NCI-H1436 (cell line): ENCODE measurements at places on chromosomes 2 and 18.

DNA sequence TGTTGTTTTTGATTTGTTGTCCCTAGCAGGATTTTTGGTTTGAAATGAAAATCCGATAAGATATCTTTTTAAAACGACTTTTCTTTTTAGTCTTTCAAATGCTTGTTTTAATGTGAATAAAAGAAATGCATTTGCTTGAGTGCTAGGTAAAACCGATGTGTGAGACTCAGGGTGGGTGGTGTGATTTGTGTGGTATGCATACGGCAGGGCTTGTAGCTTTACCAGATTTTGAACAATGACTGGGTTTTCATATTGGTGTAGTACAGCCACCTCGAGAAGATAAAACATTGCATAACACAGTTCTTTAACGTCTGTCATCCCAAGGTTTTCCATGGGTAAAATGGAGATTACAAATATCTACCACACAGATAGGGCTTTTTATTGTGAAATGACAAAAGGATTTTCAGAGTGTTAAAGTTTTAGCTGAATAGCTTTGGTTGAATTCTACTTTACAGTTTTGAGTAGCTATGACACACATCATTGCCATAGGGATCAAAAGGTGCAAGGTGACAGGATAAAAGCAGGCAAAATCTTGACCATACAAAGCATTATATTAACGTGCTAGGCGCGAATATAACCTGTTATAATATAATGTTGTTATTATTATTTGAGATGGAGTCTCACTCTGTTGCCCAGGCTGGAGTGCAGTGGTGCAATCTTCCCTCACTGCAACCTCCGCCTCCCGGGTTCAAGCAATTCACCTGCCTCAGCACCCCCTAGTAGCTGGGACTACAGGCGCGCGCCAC lies 824 bp upstream of the ZNF638 start:
- no peak for DNase-seq

DNA sequence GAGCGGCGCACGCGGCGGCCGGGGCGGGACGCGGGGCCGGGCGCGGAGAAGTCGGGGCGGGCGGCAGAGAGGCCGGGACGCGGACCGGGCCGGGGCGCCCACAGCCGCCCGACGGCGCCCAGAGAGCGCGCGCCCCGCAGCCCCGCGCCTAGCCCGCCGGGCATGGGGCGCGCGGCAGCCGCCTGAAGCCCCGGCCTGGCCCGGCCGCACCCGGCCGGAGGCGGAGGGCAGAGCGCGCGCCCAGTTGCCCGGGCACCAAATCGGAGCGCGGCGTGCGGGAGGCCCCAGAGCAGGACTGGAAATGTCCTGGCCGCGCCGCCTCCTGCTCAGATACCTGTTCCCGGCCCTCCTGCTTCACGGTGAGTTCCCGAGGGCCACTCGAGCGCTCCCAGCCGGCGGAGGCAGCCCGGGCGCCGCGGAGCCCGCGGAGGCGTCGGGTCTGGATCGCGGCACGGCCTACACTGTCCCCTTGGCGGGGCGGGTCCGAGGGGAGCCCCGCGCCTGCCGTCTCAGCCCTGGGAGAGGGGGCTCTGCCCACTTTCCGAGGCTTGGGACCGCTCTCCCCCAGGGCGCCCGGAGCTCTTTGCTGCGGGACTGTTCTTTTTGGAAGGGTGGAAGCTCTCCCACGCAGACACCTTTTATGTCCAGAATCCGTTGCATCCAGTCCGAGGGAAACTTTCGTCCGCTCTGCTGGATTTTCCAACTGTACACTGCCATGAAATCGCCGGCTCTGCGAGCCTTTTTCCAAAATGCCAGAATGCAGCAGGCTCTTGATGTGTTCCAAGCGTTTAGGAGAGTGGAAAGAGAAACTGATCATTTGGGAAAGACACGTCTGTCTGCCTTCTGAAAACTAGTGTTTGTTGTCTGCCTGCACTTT lies 484 bp downstream of the APCDD1 start:
- DNase-seq, result no peak

GRCh38 chr2:235866373-235866772 lies 301.8 kb downstream of the GBX2 start:
- no peak for DNase-seq

DNA sequence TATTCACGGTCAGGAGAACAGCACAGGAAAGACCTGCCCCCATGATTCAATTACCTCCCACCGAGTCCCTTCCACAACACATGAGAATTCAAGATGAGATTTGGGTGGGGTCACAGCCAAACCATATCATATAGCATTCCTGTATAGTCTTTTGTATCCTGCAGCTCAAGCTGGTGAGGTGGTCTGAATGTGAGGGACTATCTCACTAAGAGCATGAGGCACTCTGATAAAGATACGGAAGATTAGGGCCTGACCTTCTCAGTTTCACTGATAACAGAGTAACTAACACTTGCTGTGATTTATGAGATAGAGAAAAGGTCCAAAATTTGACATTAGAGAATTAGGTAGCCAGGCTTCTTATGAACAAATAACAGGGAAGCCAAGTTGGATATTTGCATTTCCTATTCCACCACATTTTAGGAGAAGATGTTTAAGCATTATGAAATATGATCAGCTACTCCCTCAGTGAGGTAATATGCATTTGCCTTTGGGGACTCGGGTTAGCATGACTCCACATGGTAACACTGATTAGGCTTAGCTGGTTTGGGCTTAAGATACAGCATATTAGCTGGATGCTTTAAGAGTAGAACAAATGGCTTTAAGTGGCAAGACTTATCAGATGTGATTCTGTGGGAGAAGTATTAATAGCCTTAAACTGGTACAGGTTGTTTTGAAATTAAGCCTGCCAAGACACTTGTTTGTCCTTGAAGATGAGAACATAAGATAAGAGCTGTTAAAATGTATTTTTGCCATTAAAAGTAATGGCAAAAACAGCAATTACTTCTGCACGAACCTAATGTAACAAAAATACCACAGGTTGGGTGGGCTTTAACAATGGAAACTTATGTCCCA lies 106.9 kb upstream of the MSTN start:
- no peak for DNase-seq

DNA sequence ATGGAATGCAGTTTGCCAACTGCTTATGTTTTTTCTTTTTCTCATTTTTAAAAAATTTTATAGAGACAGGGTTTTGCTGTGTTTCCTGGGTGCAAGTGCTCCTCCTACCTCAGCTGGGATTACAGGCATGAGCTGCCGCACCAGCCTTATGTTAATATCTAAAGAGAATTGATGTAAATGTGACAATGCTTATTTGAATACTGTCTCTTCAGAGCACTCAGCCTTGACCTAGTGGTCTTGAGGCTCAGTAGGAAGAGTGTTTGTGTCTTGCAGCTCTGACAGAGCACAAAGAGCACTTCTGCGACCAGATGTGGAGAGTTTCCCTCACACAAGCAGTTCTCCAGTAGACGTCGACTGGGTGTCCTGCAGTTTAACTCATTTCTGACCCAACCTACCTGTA lies 55.3 kb downstream of the ARHGEF4 start:
- DNase-seq, result no peak

GRCh38 chr2:232214053-232214452 lies 164.5 kb upstream of the ALPP start:
- no peak for DNase-seq

- DNase-seq, result no peak
Observed at GRCh38 chr18:905307-905947, 756 bp downstream of the ADCYAP1 start.

DNA sequence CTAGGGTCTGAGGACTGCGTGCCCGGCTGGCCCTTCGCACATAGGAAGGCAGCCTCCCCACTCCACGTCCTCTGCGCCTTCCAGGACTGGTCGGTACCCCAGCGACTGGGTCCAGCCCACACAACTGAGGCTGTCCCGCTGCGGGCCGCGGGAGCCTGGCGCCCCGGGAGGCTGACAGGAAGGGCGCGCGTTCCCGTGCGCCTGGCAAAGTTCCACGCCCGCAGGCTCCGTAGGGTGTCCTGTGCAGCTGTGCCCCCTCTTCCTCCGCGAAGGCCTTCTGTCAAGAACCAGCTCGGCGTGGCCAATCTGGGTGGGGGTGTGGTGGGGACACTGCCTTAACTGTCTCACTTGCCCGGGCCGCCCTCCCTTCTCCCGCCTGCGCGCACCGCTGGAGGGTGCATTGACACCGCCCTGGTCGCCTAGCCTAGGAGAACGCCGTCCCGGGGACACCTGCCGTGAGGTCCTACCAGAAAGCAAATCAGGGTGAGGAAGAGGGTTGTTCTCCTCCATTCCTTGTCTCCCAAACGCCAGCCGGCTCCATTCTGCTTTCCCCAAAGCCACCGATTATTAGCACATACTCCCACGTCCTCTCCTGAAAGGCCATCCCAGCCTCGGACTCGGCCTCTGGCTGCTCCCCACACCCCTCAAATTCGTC lies 618 bp upstream of the LYPD1 start:
- DNase-seq, result peak; percentile 27

GRCh38 chr2:182324665-182325064 lies 102.2 kb downstream of the PDE1A start:
- no peak for DNase-seq

GRCh38 chr2:187271825-187272224 lies 176.2 kb downstream of the CALCRL start:
- DNase-seq, result no peak

DNA sequence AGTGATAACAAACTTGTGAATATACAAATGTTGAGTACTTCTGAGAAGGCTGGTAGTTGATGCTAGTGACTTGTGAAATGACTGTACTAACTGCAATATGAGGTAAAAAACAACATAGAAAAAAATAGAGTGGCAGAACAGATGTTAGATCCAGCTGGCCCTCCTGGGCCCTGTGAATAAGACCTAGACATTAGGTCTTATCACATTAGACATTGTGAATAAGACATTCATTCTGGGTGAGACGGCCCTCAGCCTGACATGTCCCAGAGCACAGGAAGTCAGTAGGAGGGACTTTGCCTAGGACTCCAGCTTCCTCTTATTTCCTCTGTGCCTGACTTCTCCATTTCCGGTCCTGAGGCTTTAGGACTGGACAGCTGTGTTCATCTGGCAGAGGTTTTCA lies 22.9 kb downstream of the DOK1 start:
- DNase-seq, result no peak

DNA sequence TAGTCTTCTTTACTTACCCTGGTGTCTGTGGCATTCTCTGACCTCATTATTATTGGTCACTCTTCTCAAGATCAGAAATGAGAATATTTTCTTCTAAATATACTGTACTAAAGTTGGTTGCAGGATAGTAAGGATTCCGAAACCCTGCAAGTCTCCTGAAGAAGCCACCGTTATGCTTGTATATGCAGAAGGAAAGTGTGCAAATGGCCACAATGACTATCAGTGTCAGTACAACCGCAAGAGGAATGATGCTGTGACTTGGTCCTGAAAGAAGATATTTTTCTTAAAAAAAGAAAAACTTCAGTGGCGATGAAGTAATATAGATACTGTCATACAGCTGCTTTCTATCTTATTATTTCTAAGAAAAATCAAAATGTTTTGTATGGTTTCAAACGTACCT lies 120.7 kb downstream of the PLA2R1 start:
- no peak for DNase-seq

- no peak for DNase-seq
Observed at GRCh38 chr2:201257381-201257955, 2.9 kb upstream of the CASP8 start.

- no peak for DNase-seq
Observed at GRCh38 chr2:96147593-96148201, 2.5 kb upstream of the DUSP2 start.

GRCh38 chr2:126616606-126617069 lies 39.3 kb upstream of the GYPC start:
- no peak for DNase-seq

DNA sequence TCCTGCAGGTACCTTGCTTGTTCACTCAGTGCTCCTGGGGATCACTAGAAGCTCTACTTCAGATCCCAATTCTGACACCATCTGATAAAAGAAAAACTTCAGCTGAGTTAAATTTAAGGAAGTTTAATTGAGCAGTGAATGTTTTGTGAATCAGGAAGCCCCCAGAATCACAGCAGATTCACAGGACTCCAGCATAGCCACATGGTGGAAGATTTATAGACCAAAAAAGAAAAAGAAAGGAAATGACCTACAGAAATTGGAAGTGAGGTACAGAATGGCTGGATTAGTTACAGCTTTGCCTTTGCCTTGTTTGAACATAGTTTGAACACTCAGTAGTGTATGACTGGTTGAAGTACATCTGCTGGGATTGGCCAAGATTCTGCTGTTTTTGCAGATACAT lies 182.7 kb upstream of the SCN7A start:
- DNase-seq, result no peak

DNA sequence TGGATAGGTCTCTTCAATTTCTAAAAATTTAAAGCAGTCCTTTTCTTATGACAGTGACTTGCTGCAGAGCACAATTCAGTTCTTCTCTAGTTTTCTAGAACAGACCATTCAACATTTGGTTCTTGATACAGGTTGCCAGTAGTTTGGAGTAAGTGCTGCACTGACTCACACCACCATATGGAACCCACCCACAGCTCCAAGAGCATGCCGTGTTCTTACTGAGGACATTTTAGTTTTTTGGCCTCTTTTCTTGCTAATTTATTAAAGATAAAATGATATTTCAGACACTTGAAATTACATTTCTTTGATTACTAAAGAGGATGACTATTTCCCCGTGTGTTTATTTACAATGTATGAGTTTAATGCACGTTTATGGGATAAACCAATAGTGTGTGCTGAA lies 120.0 kb downstream of the COL4A4 start:
- DNase-seq, result no peak

DNA sequence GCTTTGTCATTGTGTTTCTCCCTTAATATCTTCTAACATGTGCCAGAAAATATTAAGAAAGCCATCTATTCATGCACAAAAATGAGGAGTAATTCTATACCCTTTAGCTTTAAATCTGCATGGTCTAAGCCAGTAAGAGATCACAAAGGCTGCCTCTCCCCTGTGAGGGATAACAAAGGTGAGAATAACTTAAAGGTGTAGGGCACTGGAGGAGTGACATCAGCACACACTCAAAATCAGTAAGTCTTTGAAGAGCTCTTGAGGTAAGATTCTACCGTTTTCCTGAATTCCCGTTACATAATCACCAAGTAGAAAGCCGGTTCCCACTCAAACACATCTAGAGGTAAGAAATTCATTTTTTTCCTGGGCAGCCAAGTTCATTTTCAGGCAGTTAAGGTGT lies 123.9 kb upstream of the SULT1C3 start:
- no peak for DNase-seq

- DNase-seq, result no peak
Observed at GRCh38 chr18:316393-316792, 48.5 kb upstream of the THOC1 start.

DNA sequence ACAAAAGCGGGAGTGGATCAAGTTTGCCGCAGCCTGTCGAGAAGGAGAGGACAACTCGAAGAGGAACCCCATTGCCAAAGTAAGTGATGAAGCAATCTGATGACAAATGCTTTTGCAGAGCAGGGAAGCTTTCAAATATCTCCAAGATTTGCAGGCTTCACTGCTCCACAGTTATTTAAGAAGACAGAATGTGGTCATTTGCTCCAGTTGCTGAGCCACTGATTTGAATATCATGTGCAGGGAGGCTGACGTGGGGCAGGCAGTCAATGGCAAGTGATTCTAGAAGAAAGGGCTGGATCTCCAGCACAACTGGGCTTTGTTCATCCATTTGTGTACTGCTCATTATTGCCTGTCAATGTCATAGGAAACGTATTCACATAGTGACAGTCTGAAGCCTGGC lies 10.2 kb downstream of the DSG4 start:
- DNase-seq, result no peak
